ENCODE measurements at places on chromosomes 13 and 19.

DNA sequence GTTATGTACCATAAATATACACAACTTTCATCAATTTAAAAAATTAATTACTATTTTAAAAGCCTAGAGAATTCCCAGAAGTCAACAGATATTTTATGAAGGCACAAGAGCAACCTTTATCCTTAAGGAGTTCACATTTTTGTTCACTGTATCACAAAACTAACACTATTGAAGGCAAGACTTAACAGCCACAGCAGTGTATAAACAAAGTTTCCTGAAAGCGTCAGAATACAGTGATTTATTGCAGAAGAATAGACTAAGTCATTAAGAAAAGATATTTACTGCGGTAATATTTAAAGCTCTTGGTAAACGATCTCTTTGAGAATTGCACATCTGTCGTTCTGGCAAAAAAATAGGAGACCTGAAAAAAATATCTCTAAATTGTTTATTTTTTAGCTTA, 419.3 kb upstream of the NBEA start:
- no peak for DNase-seq

GRCh38 chr13:99590519-99591011, 89.3 kb downstream of the TM9SF2 start:
- no peak for DNase-seq

- no peak for DNase-seq
Measured at GRCh38 chr19:38547421-38547820, 70.3 kb downstream of the MAP4K1 start.

GRCh38 chr13:80338781-80339562, 2.0 kb downstream of the SPRY2 start:
- DNase-seq: peak; percentile 90
